HuH-7 (cell line): ENCODE measurements at places on chromosomes 5 and 9.

DNA sequence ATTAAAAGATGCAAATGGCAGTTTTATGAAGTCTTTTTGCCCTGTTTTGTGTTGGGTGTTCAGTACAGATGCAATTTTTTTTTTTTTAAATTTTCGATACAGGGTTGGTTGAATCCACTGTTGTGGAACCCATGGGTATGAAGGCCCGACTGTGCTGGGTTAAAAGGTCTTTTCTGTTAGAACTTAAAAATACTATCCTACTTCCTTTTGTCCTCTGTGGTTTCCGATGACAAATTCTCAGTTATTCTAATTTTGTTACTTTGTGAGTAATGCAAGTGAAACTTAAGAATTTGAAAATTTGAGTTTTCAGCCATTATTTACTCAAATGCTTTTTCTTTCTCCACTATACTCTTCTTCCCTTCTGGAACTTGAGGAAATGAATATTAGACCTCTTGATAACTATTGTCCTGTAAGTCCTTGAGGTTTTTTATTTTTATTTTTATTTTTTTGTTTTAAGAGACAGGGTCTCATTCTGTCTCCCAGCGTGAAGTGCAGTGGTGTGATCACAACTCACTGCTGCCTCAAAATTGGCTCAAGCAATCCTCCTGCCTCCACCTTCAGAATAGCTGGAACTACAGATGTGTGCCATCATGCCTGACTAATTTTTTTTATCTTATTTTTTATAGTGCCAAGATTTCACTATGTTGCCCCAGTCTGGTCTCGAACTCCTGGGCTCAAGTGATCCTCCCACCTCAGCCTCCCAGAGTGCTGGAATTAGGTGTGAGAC, 67.5 kb downstream of the ZCCHC7 start:
- DNase-seq, result no peak

DNA sequence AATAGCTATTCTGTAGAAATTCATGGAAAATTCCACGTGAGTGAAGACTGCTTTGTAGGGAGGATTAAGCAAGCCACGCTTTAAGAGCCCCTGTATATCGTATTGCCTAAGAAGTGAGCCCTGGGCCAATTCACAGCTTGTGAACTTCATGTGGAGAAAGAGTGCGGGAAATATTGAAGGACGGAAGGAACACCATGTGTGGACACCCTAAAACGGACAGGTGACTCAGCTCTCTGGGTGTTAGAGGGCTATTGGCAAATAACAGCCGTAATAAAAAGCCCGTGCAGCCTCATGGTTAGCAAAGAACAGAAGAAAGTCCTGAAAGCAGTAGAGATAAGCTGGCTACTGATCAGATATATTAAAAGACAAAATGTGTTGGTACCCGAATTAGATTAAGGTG, 26.4 kb downstream of the ZNF366 start:
- no peak for DNase-seq

DNA sequence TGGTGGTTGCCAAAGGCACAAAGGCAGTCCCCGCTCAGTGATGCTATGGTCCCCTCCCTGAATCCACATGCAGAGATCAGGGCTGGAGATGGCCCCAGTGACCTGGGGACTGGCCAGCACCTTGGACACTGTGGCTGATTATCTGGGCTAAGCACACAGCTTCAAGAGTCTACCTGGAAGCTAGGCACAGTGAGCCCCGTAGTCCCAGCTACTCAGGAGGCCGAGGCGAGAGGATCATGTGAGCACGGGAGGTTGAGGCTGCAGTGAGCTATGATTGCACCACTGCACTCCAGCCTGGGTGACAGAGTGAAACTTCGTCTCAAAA, 8.3 kb upstream of the SCGB3A1 start:
- DNase-seq, result peak; percentile 12

DNA sequence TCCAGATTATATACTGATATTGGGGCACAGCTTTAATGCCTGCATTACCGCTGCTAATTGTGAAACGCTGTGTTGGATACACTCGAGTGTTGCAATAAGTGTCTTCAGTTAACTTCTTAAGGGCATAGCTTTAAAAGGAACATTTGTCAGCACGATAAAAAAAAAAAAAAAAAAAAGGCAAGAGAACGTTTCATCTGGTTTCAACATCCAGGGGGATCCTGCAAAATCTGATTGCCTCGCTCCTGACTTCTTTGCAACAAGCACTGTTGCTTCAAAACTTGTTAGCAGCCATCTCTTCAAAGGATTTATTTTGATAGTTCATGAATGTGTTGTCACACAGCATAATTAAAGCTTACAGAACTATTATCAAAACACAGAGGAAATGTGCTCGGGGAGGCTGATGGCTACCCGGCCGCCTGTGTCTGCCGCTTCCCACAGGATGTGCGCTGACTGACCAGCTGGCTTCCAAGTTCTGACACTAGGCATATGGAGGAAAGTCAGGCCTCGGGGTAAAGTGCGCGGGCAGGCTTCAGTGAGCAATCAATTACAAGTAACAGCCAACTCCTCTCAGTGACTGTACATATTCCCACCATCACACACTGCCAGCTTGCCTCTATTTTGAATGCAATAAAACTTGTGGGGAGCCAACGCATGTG, 77.7 kb downstream of the EBF1 start:
- no peak for DNase-seq

DNA sequence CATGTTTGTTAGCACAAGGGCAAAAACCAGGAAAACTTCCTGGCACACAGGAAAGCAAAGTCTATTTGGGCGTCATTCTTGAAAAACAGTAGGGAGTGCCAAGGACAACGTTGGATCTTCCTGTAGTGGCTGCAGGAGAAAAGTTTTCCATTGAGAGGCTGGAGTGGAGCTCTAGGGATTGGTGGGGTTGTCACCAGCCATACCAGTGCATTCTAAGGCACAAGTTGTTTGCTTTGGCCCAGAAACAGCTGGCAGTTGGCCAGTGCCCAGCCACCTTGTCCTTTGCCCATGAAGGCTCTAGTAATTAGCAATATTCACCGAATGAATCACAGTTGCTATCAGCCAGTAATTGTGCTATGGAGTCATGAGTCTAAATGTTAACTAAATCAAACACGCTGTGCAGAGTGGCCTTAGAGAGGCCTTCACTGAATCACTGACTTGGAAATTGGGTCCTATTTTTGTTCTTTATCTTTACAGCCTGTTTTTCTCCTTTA, 26.4 kb downstream of the TNFSF15 start:
- no peak for DNase-seq

- peak; percentile 99 for DNase-seq
These were observed at the start of gene STC2 for GRCh38 chr5:173327948-173328843. STC2 (minus strand) TSS chr5:173328414; CDS start chr5:173328193, 221 bp downstream.

DNA sequence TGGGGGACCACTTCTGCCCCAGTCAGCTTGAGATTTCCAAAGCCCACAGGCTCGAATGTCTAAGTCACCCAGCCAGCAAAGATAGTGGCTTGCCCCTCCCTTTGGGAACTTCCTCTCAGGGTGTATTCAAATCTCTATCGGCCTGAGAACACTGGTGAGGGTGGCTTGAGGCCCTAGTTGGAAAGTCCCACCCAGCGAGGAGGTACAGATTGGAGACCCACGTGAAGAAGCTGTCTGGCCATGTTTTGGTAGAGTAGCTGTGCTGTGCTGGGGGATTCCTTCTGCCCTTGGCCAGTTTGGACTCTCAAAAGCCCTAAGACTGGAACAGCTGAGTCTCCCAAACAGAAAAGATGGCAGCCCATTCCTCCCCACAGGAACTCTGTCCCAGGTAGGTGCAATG, 172.7 kb upstream of the RIOK2 start:
- DNase-seq, result no peak

GRCh38 chr9:5485378-5486085, 24.8 kb upstream of the PDCD1LG2 start:
- DNase-seq, result no peak

DNA sequence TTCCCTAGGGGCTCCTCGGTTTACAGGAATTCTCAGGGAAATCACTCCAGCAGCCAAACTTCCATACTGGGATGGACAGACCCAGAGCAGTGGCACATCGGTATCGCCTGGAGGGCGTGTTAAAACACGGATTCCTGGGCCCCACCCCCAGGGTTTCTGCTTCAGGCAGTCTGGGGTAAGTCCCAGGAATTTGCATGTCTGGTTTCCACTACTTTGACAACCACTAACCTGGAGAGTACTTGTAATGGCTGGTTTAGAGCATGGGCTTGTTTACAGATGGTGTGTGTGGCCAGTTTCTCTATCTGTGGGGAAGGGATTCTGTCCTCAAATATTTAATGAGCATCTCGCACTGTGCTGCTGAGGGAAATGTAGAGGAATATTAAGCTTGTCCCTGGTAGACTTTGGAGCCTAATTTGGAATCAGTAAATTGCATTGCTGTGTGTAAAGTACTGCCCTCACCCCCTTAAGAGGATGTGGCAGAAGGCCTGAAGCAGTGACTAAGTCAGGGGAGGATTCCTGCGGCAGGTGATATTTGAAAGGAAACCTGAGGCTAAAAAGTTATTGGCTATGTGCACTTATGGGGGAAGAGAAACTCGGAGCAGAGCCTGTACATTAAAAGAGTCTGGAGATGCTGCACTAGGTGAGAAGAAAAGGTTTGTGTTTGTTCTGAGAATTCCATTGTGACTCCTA, 18.6 kb upstream of the TJP2 start:
- no peak for DNase-seq
